Astrocyte (in vitro differentiated cells and primary cell): ENCODE measurements at places on chromosomes 1 and 21.

- peak; percentile 40 for DNase-seq
Observed at GRCh38 chr1:61043010-61043820, 39.1 kb upstream of the NFIA start.

- peak; percentile 70 for DNase-seq
Observed at GRCh38 chr1:183871142-183871541, 66.2 kb downstream of the RGL1 start.

DNA sequence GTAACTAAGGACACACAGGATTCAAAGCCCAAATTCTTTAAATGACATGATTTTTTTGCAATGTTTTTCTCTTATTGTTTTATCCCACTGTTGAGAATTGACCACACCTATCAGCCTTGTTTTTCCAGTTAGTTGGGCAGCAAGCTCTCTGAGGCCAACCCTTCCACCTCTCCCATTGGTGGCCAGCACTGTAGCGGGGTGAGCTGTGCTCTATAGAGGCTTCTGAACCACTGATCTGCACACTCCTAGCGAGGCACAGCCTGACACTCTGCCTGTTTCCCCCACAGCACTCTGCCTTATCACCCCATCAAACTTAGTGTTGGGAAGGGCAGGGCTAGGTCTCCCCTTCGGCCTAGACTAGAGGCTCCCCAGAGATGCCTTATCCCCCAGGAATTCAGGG is 19.5 kb downstream of the AHDC1 start:
- DNase-seq: no peak

- DNase-seq: peak; percentile 76
Observed at GRCh38 chr1:201721082-201722049, 107.6 kb upstream of the IPO9 start.

- DNase-seq: peak; percentile 33
Observed at GRCh38 chr1:209202830-209203532, 380.5 kb upstream of the CAMK1G start.

DNA sequence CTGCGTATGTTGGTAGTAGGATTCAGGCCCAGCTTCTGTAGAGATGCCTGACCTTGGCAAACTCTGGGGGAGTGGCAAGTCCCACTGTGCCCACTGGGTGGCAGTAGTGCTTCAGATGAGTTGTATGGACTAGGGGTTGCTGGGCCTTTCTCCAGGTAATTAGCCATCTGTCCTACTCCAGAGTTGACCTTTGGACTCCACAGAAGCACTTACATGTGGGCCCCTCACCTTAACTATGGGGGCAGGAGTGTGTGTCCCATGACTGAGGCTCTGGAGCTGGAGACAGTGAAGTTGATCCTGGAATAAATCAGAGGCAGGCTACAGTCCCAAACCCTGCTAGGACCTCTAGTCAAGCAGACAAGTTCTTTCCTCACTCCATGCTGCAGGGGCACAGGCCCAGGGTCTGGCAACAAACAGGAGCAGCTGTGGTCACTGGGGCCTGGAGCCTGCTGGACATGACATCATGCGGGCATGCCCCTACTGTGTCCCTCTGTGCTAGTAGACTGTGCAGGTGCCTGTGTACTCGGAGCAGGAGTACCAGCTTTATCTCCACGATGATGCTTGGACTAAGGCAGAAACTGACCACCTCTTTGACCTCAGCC is 4.6 kb downstream of the DMAP1 start:
- DNase-seq: no peak

GRCh38 chr1:46017876-46018503 is 114.4 kb downstream of the PIK3R3 start:
- DNase-seq: no peak

DNA sequence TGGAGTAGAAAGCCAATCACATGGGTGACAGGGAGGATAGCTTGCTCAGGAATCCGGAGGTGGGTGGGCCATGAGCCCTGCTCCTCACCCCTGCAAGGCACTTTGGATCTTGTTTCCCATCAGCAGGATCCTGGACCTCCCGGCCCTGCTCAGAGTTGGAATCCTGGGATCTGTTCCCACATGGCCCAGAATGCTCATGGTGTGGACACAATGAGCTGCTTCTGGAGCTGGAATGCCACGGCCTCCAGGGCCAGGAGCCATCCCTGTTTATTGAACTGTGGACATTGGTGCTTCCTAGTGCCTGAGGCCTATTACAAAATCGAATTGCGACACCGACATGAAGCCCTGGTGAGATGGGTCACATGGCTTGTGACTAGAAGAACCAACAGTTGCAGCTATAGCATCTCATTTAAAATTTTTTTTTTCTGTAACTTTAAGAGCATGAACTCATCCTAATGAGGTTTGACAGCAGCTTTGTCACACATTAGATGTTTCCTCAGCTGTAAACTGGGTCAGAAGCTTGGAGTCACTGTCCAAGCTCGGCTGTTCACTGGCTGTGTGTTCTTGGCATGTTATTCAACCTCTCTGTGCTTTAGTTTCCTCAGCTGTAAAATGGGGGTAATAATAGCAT is 40.4 kb upstream of the GOLT1A start:
- no peak for DNase-seq

DNA sequence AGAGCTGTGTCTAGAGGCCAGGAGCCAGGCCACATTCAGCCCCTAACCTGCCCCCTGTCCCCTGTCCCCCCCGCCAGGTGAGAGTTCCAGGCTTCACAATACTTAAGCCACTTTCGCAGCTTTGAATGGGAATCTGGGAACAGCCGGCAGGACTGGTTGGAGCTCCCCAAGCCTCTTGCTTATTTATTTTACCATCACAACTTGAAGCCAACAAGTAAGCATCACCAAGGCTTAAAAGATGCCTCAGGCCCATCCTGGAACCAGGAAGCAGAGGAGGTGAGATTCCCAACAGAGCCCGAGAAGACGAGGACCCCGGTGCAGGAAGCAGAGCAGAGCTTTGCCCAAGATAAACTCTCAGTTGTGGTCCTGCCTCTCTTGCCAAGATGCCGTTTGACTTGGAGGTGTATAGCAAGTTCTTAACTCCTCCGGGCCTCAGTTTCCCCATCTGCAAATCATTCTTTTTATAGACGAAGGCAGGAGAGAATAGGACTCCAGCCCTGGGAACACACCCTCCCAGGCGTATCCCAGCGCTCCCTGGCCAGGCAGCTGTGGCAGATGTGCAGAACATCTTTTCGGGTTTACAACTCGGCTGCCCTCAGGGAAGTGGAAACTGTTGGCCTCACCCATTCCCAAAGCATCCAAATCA is 66.8 kb upstream of the SLC25A33 start:
- no peak for DNase-seq

DNA sequence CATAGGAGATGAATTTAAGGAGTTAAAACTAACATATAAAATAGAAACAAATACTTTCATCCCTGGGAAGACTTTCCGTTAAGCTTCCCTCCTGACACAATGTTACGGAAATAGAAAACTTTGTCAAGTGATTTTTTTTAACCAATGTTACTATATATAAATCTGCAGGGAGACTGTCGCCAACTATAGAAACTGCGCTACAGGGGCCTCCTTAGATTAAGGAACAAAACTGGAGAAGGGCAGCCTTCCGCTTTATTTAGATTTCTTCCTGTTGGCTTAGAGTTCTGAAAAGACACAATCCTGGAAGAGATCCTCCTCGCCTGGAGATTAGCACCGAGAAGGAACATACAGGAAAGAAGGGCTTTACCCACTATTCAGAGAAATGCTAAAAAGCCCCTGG is 1.5 kb downstream of the MGST3 start:
- DNase-seq: no peak

- peak; percentile 89 for DNase-seq
Observed at GRCh38 chr1:201468844-201469644, at the start of gene PHLDA3. PHLDA3 (minus strand) TSS chr1:201469188; CDS start chr1:201468786, 402 bp downstream.

DNA sequence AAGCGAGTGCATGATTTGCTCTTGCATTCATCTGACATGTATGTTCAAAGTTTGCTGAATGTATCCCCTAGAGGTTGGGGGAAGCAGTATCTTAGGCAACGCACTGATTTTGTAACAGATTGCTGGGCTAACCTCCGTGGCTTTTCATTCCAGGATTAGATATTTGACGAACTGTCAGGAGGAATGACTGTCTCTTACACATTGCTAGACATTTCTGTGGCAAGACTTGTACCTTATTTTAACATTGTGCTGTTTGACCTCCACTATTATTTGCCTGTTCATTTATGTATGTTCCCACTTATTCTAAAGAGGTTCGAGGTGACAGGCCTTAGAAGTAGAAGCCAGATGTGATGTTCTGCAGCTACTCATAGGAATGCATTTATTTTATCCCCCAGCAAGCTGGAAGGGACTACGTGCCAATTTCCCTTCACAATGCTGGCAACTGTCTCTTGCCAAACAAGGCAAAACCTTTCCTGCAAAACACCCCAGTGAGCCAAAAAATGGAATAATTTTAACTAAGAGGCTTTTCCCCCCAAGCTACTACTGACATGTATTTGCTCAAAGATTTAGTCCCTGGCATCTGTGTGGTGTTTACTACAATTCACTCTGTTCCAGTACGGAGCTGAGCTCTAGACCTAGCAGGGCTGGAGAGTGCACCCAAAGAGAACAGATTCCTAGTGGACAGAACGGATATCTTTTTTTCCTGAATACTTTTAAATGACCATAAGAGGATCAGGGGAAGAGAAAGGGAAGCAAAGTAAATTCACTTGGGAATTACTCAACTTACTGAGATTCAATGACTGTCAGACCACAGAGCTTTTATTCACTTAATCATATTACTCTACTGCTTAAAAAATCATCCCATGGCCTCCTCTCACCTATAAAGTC is 646.2 kb downstream of the SMYD3 start:
- peak; percentile 88 for DNase-seq

DNA sequence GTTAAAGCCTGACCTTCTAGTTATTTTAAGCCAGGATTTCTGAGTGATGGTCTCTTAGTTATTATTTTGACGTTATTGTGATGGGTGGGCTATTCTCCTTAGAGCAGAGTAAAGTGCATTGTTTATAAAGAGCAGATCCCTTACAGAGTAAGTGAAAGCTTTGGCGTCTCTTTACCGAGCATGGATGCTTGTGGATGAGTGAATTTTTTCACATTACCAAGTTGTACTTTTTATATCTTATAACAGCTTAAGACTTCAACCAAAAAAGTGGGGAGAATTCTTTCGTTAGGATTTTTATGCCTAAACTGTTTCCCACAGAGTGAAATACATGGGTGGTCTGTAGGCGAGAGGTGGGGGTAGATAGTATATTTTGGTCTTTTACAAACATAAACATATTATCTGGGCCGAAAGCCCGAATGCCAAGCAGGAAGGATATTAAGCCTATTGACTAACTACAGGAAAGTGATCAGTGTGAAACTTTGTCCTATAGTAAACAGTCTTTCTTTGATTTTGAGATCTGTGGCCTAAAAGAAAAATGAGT is 279.1 kb upstream of the C1orf105 start:
- DNase-seq: no peak

DNA sequence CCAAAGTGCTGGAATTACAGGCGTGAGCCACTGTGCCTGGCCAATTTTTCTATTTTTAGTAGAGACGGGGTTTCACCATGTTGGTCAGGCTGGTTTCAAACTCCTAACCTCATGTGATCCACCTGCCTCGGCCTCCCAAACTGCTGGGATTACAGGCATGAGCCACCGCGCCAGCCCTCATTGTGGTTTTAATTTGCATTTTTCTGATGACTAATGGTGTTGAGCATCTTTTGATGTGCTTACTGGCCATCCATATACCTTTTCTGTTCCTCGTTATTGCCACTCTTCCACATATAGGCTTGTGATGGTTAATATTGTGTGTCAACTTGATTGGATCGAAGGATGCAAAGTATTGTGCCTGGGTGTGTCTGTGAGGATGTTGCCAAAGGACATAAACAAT is 17.4 kb upstream of the ENAH start:
- DNase-seq: peak; percentile 59

- DNase-seq: no peak
Observed at GRCh38 chr21:46120301-46121285, 22.7 kb downstream of the COL6A2 start.

DNA sequence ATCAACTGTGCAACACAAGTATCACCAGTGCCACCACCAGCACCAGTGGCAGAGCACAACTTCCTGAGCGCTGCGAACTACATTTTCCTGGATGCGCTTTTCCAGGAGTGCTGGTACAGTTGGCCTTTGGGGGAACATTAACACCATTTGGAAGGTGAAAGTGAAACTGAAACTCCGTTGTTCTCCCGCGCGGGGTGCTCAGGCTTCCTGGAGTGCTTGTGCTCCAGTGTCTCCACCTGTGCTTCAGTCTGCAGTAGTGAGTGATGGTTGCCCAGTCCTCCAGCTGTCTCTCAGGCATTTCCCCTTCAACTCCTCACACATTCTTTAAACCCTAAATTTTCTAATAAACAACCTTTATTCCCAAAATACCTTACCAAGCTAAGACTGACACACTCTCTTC is 187.8 kb downstream of the LRRIQ3 start:
- DNase-seq: no peak

DNA sequence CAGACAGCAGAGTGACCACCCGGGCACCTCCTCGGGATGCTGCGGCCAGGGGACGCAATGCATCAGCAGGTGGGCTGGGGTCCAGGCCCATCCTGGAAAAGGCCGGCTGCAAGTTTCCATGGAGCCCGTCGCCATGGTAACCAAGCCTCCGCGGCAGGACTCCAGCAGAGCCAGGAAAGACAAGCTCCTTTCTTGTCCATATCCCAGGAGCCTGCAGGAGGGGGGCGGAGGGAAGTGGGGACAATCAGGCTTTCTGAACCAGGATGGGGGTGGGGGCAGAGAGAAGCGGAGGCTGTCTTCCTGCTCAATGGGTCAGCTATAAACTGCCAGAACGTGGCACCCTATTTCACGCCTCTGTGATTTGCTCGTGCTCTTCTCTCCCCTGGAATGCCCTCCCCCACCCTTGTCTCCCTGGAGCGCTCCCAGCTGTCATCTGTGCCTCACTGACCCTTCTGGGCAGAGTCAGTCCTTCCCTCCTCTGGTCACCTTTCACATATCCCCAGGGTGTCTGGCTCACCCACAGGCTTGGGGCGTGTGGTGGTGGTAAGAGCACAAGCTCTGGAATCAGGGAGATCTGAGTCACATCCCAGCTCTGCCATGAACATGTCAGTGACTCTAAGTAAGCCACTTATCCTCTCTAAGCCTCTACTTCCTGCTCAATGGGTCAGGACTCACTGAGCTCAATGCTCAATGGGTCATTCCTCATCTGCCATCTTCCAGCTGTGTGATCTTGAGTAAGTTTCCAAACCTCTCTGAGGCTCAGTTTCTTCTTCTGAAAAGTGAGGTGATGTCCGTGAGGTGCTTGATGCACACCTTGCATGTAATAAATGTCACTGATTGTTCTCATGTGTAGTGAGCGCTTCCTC is 58.9 kb upstream of the LAPTM5 start:
- DNase-seq: peak; percentile 91

GRCh38 chr1:48916130-48917069 is 139.7 kb upstream of the BEND5 start:
- peak; percentile 65 for DNase-seq

- no peak for DNase-seq
Observed at GRCh38 chr21:33299181-33299752, 25.5 kb upstream of the IFNAR1 start.
